Activated naive CD4-positive, alpha-beta T cell treated with anti-CD3 and anti-CD28 coated beads, Interleukin-2, amount 10 ng/mL, durations not matched to agents 5 hours and 36 hours (primary cell): ENCODE measurements at places on chromosomes 2 and 18. TPM values are rescaled to one million over a fixed set of nuclear protein-coding genes. Genes with fewer than 3 reads are reported as not detected.

Gene CDH19
- total RNA-seq, result not detected

Gene QPCT
- 0.48 TPM for total RNA-seq

Gene FTCDNL1
- 1.4 TPM for total RNA-seq

Gene CNTNAP5
- not detected for total RNA-seq

Gene SERPINB10
- total RNA-seq, result not detected

Gene TTC27
- 13.7 TPM for total RNA-seq

Gene ZNF804A
- not detected for total RNA-seq

Gene KCNF1
- total RNA-seq, result not detected

Gene TCF23
- total RNA-seq, result not detected

Gene MTCL1
- total RNA-seq, result 3.0 TPM

Gene NT5C1B
- total RNA-seq, result not detected

Gene RAB17
- total RNA-seq, result not detected

Gene RAD51AP2
- total RNA-seq, result not detected

Gene AGXT
- total RNA-seq, result not detected

Gene NDUFB3
- 113 TPM for total RNA-seq
